ENCODE measurements at places on chromosomes 13 and 19.

- DNase-seq, result no peak
Observed at GRCh38 chr13:47809411-47809810, 191.7 kb downstream of the SUCLA2 start.

DNA sequence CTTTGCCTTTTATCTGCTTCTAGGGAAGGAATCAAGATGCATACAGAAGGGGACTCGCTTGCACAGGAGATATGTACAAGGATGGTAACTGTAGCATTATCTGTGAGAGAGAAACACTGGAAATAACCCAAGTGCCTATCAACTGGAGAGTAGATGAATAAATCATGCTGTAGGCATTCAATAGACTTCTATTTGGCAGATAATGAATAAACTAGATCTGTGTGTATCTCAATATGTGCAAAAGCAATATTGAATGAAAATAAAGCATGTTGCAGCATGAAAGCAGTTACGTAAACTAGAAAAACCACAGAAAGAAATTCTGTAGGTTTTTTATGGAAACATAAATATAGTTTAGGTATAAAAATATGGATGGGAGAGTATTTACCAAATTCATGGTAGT, 38.6 kb upstream of the RGCC start:
- DNase-seq, result no peak

- DNase-seq, result no peak
Observed at GRCh38 chr19:49766930-49767299, at the start of gene AP2A1. Gene AP2A1 (plus strand): TSS chr19:49767001. CDS start chr19:49767134, 133 bp downstream.

- no peak for DNase-seq
Observed at GRCh38 chr19:19758164-19758563, 25.3 kb upstream of the ZNF14 start.

- DNase-seq, result no peak
Observed at GRCh38 chr19:54352546-54352945, 12.2 kb downstream of the LAIR1 start.

DNA sequence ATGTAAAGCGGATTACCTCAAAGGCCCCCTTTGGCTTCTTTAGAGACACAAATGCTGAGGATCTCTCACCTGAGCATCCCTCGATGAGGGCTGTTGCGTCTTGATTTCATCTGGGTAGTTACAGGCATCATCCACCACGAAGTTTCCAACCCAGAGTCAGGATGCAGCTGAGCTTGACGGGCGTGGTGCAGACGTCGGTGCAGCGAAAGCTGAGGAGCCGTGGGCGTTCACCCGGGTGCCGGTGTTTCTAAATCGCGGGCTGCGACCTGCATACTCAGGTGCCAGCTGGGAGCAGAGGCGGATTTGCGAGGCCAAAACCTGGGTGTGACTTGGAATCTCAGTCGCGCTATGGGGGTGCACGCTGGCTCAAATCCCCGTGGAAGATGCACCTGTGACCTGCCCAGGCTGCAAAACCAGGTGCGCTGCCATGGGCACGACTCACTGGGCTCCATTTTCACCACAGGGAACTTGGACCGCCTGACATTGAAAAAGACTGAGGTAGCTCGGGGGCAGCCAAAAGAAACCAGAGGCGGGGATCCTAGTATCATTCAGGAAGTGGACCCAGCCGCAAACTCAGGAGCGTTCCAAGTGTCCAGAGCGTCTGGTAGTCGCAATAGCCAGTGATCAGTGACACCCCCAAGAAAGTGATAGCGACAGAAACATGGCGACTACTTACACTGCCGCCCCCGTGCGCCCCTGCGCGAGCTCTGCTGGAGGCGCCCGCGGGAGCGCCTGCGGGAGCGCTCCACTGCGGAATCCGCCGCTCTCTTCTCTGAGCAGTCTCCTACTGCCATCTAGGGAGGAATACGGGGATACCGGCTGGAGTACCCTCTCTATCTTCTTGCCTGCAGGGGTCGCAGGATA, 36.4 kb upstream of the IGFL4 start:
- DNase-seq, result no peak

DNA sequence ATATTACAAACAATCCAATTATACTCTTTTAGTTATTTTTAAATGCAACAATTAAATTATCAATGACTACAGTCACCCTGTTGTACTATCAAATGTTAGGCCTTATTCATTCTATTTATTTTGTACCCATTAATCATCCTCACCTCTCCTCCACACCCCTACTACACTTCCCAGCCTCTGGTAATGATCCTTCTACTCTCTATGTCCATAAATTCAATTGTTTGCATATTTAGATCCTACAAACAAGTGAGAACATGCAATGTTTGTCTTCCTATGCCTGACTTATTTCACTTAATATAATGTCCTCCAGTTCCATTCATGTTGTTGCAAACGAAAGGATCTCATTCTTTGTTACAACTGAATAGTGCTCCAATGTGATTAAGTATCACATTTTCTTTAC, 1414.6 kb downstream of the SLITRK1 start:
- DNase-seq, result no peak

Measured in activated CD4-positive, CD25-positive, alpha-beta regulatory T cell treated with anti-CD3 and anti-CD28 coated beads, Interleukin-2, amount 50 U/mL, for 16 hours (primary cell).